Muscle of arm (tissue), 14 donors: ENCODE measurements at places on chromosomes 13 and 19. TPM values are rescaled to one million over a fixed set of nuclear protein-coding genes. Genes with fewer than 3 reads are reported as not detected.
A peak's percentile ranks its signal among the peaks of the same experiment; 100 is the strongest.

DNA sequence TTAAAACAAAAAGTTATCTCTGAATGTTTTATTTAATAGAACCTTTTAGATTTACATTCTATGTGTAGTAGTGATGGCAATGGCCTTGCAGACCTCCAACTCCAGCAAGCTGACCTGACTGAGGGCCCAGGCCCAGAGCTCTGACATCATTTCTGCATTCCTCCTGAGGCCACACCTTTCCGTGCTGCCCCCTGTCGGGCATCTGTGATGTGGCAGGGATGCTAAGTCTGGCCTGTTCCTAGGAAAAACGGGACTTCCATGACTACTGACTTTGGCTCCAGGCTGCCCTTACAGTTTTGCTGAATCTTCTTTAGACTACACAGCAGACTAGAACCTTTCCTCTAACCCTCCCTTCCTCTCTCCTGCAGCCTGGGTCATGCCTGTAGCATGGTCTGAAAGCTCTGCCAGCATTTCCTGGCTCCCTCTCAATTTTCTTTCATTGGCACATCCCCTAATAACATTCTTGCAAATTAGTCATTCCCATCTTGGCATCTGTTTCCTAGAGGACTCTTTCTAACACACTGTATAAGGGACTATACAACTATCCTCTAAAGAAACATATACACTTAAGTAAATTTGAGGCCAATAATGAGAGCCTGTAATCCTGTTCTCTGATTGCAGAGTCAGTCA lies 249.1 kb downstream of the GPC5 start:
- no peak for DNase-seq

GRCh38 chr19:50741179-50741933 lies 18.2 kb downstream of the CLEC11A start:
- DNase-seq = no peak

DNA sequence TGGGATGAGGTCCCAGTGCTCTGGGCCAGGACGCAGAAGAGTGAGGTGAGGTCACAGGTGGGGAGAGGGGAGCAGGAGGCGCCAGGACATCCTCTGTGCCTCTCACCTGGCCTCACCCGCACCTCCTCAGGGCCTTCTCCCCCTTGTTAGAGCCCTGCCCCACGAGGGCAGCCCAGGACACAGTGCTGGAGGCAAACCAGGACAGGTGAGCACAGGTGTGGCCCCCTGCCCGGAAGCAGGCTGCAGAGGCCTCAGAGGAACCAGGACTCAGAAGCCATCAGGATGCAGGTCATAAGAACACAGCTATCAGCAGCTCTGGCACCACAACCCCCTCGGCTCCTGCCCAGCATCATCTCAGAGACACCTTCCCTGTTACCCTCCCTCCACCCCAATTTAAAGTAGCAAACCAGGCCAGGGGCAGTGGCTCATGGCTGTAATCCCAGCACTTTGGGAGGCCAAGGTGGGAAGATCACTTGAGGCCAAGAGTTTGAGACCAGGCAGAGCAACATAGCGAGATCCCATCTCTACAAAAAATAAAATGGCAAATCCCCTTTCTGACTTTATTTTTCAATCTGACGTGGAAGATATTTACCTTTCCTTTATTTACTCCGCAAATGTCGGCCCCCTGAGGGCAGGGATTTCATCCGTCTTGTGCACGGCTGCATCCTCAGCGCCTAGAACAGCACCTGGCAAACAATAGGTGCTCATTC lies at the start of gene CEACAM16:
TSS of gene CEACAM16 (plus strand) at position 660 of the 710 bp plus-strand sequence. CDS start 2,306 bp downstream, outside the sequence.
- no peak for DNase-seq

GRCh38 chr13:33483471-33483870 lies 197.9 kb upstream of the STARD13 start:
- no peak for DNase-seq

- DNase-seq = no peak
Measured at GRCh38 chr19:29715701-29716581, 880 bp upstream of the C19orf12 start.

GRCh38 chr19:5805462-5806132 lies 730 bp downstream of the NRTN start:
- DNase-seq = peak; percentile 36

- DNase-seq = no peak
Measured at GRCh38 chr19:7408251-7408650, 59.5 kb downstream of the ARHGEF18 start.

GRCh38 chr13:42762251-42762650 lies 19.1 kb upstream of the FAM216B start:
- DNase-seq = no peak

- no peak for DNase-seq
Measured at GRCh38 chr19:53961523-53962356, 997 bp upstream of the CACNG8 start.

GRCh38 chr19:1105008-1105872 lies 1.4 kb downstream of the GPX4 start:
- DNase-seq = no peak

DNA sequence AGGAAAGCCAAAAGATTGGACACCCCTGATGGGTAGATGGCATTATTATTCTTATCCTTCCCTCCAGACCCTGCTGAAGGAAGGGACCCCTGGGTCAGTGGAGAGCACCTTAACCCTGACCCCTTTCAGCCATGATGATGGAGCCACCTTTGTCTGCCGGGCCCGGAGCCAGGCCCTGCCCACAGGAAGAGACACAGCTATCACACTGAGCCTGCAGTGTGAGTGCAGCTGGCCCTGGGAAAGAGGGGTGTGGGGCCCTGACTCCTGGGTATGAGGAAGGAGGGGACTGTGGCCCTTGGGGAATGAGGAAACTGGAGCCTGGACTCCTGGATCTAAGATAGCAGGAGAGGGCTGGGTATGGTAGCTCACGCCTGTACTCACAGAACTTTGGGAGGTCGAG lies 2.7 kb downstream of the KIRREL2 start:
- DNase-seq = no peak

- no peak for DNase-seq
Measured at GRCh38 chr13:39577203-39577602, 25.8 kb downstream of the LHFPL6 start.

- no peak for DNase-seq
Measured at GRCh38 chr13:20399515-20399914, 126.1 kb downstream of the CRYL1 start.

DNA sequence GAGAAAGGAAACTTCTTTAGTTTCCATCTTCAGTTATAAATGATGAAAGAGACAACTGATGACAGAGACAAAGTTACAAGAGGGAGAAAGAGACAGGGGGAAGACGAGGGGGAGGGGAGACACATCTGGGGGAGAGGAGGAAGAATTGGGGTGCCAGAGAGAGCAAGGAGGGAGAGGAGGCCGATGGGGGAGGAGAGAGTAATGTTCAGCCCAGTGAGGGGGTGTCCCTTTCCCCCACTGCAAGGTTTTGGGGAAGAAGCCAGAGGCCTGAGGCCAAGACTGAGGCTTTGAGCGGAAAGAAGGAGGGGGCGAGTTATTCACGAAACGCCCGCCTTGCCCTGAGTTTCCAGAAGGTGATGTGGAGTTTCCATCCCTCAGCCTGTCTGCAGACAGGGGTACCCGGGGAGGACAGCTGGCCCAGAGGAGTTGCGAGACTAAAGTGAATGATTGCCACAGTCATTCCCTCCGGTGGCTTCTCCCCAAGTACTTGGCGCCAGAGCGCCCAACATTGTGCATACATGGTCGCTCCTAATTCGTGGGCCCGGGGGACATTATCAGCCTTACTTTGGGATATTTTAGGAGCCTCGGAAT lies 558 bp upstream of the PPAN start:
- peak; percentile 76 for DNase-seq

DNA sequence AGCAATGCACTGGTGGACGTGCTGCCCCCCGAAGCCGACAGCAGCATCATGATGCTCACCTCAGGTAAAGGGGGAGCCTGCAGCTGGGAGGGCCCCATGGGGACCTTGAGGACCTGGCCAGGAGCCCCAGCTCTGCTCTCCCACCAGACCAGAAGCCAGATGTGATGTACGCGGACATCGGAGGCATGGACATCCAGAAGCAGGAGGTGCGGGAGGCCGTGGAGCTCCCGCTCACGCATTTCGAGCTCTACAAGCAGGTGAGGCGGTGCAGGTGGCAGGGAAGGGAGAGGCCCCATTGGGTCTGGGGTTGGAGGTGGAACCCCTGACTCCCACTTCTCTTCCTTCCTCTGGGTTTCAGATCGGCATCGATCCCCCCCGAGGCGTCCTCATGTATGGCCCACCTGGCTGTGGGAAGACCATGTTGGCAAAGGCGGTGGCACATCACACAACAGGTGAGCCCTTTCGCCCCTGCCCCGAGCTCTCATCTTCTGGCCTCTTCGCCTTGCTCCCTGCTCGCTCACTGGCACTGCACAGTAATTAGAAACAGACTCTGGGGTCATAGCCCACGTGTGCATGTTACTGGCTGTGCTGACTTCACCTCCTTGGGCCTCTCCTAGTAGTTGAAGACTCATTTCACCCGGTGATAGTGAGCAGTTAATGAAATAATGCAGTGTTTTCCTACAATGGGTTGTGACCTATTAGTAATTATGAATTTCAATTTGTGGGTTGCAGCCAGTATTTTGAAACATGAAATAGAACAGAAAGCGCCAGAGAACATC lies 3.6 kb downstream of the PSMC4 start:
- no peak for DNase-seq

GRCh38 chr13:69793783-69794453 lies 313.7 kb upstream of the ATXN8OS start:
- no peak for DNase-seq

DNA sequence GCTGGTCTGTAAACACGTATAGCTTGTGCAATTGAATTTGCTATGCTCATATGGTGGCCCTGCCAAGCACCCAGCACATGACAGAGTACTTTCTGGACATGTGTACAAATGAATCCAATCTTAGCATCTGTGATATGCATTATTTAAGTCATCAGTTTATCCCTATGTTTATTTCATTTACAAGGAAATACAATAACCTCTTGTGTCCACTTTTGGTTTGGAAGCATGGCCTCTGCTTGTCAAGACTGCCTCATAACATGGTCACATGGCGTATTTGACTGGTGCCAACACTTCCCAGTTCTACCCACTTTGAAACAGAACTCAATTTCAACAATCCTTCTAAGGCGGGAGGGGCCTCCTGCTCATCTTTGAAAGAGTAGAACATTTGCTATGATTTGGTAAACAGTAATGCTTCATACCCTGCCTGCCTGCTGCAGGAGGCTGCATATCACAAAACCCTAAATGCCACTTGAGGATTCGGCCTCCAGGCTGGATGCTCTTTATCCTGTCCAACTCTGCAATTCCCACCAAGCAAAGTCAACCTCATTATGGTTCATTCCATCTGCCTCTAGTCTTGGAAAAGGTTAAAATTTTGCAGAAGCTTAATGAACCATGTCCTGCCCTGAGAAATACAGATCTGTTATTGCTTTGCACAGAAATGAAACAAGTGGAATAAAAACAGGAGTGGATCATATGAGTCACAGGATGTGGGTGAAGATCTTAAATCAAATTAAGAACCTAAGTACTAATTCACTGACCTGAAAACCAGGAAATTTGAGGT lies 151.3 kb downstream of the CYSLTR2 start:
- DNase-seq = peak; percentile 6

DNA sequence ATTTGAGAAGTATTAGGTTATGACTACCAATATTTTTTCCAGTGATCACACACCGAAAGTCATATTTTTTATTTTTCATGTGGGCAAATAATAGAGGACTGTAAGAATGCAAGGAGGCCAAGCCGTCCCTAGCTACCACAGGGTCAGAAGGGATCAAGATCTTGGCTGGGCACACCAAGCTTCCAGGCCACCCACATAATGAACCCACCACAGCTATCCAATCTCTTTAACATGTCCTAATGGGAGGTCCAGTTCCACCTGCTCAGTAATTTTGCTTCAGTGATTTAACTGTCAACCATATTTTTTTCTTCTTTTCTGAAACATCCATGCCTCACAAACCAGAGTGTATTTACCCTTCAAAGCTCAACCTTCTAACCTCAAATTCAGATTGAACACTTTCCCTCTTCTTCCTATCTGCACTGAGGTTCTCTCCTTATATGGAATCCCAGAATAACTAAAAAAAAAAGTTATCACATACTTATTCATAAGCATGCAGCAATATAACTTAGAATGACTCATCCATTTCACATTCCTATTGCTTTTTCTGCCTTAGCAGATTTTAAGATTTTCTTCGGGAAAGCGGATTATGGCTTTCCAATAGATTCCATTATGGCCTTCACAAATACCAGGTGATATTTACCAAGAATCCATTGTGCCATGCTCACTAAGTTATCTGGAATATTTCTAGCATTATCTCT lies 12.2 kb downstream of the ARGLU1 start:
- no peak for DNase-seq

DNA sequence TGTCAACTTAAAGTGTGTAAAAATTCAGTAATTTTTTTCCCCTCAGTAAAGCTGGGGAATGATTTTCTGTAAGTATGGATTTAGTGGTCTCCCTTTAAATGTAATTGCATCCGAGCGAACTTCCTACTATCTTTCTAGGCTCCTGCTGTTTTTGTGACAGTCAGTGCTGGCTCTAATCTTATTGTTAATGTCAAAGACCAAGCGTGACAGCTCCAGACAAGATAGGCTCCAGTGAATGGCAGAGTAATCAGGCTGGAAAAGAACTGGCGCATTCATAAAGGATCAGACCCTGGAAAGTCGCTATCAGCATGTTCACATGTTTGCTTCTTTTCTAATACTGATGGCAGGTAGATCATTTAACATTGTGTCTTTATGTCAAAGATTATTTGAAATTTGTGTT lies 908.0 kb upstream of the ATXN8OS start:
- DNase-seq = no peak

GRCh38 chr19:402786-403185 lies 6.2 kb downstream of the C2CD4C start:
- DNase-seq = no peak

GRCh38 chr13:41060724-41061074 lies 610 bp upstream of the WBP4 start:
- no peak for DNase-seq

- no peak for DNase-seq
Measured at GRCh38 chr13:36405151-36405550, 27.1 kb upstream of the CCNA1 start.

Gene PLVAP
- 33.3 TPM for polyA plus RNA-seq

Gene GPR183
- polyA plus RNA-seq = not detected

Gene SPRYD7
- polyA plus RNA-seq = 16.8 TPM

Gene ERFL
- polyA plus RNA-seq = 0.10 TPM

Gene AZU1
- polyA plus RNA-seq = 8.7 TPM

Gene ICAM1
- polyA plus RNA-seq = 7.7 TPM

Gene FXYD3
- 14.3 TPM for polyA plus RNA-seq

Gene YJEFN3
- polyA plus RNA-seq = 2.9 TPM

Gene MFSD12
- 20.0 TPM for polyA plus RNA-seq

Gene NRTN
- 0.42 TPM for polyA plus RNA-seq

Gene SYNGR4
- polyA plus RNA-seq = not detected
